Ammon's horn (tissue), 1 donor: ENCODE measurements at places on chromosomes 12 and 14.

DNA sequence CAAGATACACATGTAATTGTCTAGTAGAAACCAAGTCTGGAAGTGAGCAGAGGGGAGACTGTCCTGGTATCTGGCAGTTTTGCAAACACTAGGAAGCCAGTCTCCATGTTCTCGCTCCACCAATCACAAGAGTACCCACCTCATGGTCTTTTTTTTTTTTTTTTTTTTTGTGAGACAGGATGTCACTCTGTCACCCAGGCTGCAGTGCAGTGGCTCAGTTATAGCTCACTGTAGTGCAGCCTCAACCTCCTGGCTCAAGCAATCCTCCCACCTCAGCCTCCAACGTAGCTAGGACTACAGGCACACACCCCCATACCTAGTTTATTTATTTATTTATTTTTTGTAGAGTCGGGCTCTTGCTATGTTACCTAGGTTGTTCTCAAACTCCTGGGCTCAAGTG lies 189.2 kb downstream of the EFCAB11 start:
- no peak for DNase-seq

DNA sequence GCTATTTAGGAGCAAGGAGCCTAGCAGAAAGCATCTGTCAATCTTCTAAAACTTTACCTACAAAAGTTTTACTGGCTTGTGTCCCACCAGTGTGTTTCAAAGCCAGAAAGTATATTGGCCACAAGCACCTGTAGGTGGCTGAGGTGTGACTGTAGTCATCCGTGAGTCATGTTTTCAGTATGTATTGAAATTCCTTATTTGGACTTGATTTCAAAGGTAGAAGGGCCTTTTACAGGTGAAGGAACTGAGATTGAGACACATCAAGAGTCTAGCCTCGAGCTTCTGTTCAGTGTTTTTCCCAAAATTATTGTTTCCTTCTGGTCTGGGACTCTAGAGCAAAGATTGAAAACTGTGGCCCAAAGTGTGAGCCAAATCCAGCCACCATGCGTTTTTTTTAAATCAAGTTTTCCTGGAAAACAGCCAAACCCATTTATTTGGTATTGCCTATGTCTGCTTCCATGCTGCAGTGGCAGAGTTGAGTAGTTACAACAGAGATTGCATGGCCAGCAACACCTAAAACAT lies 195.3 kb upstream of the BCL2L14 start:
- no peak for DNase-seq

- no peak for DNase-seq
These were observed 18.7 kb downstream of the FOXG1 start for GRCh38 chr14:28785096-28785952.

DNA sequence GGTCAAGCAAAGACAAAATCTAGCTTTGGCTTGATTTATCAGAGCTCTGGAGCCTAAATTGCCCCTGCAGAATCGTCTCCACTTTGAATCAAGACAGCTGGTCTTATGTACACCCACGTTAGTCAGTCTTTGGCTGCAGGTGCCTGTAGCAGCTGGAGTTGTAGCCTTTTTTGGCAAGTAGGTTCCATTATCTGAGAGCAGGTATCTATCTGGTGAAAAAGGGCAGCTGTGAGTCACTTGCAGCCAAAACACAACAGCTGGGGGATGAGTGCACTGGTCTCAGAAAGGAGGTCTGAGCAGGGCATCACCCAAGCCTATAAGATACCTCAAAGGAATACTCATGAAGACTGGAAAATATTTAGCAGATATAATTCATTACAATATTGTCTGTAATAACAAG lies 43.6 kb upstream of the KCNH5 start:
- no peak for DNase-seq

- DNase-seq = no peak
These were observed 70.5 kb upstream of the CPSF6 start for GRCh38 chr12:69168828-69169227.

DNA sequence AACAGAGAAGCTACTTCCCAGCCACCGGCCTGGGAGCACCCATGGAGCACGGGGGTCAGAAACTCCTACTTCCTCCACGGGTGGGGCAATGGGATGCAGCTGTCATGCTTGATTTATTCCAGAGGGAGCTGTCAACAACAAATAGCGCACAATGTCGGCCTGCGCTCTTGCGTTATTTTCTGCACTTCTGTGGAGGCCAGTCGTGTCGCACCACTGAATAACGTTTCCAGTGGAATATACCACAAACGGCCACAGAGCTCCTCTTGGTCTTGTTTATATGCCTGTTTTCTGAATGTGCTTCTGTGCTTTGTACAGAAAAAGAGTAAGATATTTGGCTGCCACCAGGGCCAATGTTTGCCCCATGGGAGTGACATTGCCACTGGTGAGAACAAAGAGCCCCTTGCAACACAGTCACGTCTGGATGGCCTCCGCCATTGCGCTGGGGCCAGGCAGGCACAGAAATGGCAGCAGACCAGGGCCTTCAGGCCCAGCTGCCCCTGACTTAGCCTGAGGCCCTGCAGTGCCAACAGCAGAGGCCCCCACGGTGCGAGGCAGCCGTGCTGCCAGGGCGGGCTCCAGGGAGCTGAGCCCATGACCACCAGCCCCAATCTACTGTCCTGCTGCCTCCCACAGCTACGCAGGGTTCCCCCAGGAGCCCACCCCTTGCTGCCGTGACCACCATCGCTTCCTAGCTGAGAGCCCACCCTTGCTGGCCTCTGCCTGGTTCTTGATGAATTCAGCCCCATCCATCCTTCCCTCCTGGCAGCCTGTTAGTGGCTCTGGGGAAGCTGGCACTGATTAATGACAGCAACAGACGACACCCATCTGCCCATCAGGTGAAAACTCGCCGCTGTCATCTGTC lies 28.9 kb upstream of the TMEM179 start:
- peak; percentile 80 for DNase-seq

DNA sequence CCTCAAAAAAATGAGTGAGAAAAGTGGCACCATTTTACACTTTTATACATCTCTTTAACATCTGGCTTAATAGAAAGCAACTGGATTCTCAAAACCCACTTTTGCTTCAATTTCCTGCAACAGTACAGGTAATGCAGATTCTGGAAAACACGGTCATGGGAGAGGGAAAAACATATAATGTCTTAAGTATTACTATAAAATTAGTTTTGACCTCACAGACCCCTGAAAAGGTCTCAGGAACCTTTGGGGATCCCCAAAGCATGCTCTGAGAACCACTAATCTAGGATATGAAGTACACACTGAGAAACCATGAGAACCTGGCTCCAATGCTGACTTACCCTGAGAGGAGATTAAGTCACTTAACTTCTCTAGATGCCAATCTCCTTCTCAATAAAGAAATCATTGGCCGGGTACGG lies 64.7 kb downstream of the PPP2R5E start:
- no peak for DNase-seq

DNA sequence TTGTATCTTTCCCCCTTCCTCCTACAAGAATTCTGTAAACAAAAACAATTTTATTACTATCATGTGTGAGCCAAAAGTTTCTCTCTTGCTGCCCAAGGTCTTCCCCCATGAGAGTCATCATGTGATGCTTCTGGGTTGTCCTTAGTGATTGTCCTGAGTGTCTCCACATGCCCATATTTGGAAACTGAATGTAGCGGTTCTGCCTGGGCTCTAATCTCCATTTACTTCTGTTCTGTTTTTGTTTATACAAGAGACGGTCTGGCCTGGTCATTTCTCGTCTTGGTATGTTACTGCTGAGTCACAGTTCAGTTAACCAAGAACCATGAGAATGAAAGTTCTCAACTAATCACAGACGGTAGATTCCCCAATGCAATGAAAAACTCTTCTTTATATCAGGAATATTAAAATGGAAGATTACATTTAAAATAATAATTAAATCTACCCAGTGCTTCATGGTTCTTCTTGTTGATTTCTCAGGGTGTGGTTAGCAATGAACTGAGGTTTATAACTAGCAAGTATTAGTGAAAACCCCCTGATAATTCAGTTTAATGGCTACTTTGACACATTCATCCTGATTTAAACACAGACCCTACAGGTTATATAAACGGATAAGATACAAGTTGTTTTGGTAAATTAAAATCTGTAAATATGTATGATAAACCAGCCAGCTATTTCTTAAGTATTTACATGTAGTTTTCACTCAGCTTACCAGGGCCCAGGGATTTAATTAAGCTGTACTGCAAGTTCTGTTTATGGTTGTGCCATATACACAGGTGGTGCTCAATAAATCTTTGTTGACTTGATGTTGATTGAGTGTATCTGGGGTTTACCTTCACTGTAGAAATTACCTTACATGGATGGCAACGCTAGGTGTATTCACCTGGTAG lies 81.1 kb downstream of the PELI2 start:
- peak; percentile 25 for DNase-seq

GRCh38 chr14:61132336-61132735 lies 148.8 kb downstream of the TMEM30B start:
- no peak for DNase-seq

- DNase-seq = peak; percentile 84
These were observed at the start of gene CMAS for GRCh38 chr12:22046090-22046967. Gene CMAS, plus strand, starts transcription at chr12:22046218. Its CDS starts 86 bp downstream, at chr12:22046304.

DNA sequence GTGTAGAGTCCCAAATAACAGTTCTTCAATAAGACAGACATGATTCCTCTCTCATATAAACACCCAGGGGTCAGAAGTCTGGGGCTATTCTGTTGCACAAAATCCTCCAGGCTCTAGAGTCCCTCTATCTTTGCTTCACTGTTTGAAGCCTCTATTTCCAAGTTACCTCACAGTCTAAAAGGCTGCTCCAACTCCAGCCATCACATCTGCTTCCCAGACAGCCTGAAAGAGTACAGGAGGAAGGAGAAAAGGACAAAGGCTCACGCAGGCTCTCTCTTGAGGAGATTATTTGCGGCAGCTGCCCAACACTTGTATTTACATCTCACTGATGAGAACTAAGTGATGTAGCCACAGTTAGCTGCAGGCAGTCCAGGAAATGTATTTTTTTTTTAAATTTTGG lies 6.4 kb downstream of the PAPLN start:
- DNase-seq = no peak

GRCh38 chr12:51959921-51960320 lies 8.4 kb downstream of the ACVR1B start:
- DNase-seq = no peak

GRCh38 chr14:59785629-59786028 lies 84.9 kb downstream of the RTN1 start:
- no peak for DNase-seq

DNA sequence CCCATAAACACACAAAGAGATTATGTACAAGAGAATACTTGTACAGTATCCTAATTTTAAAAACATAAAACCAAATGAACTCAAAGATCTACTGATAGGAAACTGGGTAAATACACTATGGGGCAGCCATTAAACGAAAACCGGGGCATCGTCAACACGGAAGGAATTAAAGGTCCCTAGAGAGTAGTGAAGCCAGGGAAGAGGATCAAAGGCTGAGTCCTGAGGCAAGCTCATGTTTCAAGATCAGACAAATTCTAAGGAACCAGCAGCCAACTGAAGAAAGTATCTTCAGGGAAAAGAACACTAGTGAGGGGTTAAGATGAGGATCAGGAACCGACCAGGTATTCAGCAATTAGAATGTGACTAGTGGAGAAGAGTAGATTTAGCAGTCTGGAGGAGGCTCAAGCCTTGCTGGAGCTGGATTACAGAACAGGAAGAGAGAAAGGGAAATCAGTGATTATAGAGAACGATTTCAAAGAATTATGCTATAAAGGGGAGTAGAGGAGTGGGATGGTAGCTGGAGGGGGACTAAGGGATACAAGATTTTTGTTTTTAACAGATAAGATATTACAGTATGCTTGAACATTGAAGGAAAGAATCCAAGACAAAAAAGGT lies 23.7 kb downstream of the SEL1L start:
- no peak for DNase-seq

GRCh38 chr14:69107407-69108003 lies 45.4 kb downstream of the DCAF5 start:
- DNase-seq = peak; percentile 52

- no peak for DNase-seq
These were observed 94.0 kb downstream of the NAV3 start for GRCh38 chr12:77924703-77925102.

DNA sequence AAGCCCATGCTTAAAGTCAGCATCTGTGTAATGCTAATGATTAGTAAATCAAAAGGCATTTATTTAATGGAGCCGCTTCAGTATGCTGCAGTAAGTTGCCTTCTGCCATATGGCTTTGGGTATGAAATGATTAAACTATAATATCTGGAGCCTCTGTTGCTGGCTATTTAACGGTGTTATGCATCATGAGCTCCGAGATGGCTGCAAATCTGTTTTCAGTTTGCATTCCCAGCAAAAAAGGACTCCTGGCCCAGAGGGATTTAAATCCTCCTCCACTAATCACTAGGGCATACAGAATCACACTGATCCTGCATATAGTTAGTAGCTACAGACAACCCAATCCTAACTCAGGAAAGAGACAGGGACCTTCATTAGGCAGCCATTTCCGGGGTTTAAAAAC lies 171.5 kb upstream of the EEA1 start:
- DNase-seq = no peak

DNA sequence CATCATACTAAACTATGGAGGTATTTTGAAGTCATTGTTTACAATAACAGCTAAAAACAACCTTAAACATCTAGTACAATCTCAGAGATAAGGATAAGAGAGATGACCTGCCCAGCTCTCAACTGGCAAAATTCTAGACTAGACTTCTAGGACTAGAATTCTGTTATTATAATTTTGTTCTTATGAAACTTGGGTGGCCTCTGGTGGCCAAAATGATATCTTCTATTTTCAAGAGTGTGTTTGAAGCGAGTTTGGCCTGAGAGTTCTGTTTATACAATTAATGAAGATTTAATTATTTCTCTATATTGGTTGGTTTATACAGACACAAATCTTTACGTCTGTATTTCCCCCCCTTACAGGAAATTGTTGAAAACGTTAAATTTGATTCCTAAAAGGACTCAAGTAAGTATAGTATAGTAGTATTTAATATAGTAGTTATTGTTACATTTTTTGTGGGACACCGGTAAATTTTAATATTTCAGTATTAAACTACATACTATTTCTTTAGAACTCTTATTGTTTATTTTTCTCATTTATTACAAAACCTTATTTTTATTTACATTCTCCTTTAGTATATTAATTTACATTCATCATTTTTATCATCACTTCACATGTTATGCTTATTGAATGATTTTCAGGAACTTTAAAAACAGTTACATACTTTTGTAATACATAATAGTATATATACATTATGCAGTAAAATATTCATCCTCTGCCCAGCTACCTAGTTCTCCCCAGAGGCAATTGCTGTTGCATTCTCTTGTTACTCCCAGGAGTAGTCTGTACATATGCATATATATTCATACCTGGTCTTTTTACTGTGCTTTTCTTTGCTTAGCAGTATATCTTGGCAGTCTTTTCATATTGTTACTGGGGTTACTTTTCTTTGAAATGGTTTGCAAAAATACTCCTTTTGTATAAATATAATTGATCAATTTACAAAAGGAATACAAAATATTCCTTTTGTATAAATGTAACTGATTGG lies 6.6 kb downstream of the PPHLN1 start:
- peak; percentile 43 for DNase-seq

- no peak for DNase-seq
These were observed 2.1 kb upstream of the RABGGTA start for GRCh38 chr14:24273422-24273998.

GRCh38 chr12:29374913-29375312 lies 6.1 kb downstream of the ERGIC2 start:
- no peak for DNase-seq

GRCh38 chr14:35301735-35302528 lies 9.8 kb downstream of the PSMA6 start:
- DNase-seq = no peak

- DNase-seq = no peak
These were observed 18.0 kb downstream of the IGF1 start for GRCh38 chr12:102462386-102462785.

GRCh38 chr12:94585626-94586025 lies 64.7 kb downstream of the TMCC3 start:
- DNase-seq = no peak

GRCh38 chr12:32163596-32163995 lies 56.9 kb downstream of the BICD1 start:
- no peak for DNase-seq

- DNase-seq = no peak
These were observed 73.7 kb downstream of the TMTC2 start for GRCh38 chr12:82760423-82760822.
